ENCODE measurements at places on chromosomes 7 and 10. TPM values are rescaled to one million over a fixed set of nuclear protein-coding genes. Genes with fewer than 3 reads are reported as not detected.

Gene SPDYE5
- 0.35 TPM for total RNA-seq

Gene CHCHD1
- 13.1 TPM for total RNA-seq

- DNase-seq = no peak
Measured at GRCh38 chr10:105540381-105540780, 899.3 kb downstream of the SORCS3 start.

DNA sequence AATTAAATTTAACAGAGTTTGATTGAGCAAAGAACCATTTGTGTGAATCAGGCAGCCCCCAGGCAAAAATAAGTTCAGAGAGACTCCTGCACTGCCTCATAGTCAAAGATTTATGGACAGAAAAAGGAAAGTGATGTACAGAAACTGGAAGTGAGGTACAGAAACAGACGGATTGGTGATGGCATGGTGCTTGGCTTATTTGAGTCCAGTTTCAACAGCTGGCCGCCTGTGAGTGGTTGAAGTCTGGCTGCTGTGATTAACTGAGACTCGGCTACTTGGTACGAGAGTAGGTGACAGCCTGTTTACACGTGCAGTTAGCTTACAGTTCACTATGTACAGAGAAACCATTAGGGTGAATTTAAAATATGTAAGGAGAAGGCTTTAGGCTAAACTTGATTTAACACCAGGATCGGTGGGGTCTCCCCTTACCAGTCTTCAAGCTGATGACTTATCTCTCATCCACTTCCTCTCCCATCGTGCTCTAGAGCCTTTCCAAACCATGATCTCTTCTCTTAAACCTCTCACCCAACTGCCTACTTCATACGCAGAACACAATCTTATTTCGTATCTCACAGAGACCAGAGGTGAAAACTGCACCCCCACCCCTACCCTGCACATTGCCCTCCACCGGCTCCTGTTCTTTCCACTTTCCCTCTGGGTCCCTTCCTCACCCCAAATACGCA lies 5.0 kb upstream of the MSMB start:
- no peak for DNase-seq

DNA sequence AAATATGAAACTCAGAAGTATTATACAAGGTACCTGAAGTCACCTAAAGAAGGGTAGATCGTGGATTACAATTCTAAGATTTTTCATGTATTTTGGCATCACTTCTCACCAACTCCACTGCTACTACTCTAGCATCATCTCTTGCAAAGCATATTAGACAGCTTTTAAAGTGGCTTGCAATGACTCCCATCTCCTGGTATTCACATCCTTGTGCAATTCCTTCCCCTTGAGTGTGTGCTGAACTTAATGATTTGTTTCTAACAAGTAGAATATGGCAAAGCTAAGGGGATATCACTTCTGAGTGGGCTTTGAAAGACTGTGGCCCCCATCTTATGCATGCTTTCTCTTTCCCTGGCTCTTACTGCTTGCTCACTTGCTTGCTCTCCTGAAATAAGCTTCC lies 280.2 kb downstream of the SNX13 start:
- peak; percentile 42 for DNase-seq

Gene NOS3
- total RNA-seq = 0.15 TPM

DNA sequence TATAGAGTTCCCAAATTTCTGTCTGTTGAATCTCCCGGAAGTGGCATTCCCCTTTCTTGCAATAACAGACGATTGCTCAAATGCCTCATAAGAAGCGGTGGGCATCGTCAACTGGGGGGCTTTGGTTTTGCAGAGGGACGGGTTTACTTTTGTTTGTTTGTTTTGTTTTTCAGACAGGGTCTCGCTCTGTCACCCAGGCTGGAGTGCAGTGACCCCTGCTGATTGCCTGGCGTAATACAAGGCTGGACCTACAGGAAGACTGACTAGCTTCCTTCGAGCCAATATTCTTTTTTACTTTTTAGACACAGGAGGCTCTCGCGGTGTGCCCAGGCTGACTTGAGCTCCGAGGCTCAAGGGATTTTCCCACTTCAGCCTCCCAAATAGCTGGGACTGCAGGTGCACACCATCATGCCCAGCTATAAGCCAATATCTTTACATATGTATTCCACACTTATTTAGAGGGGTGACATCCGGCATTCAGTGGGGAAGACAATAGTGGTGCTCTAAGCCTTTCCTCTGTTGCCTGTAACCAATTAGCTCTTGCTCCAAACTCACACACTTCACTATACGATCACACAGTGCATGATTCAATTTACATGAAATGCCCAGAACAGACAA lies 58.1 kb downstream of the FHIP2A start:
- DNase-seq = peak; percentile 34

Gene IFIT3
- total RNA-seq = 12.8 TPM

GRCh38 chr7:107813524-107813923 lies 10.5 kb upstream of the SLC26A3 start:
- no peak for DNase-seq

- no peak for DNase-seq
Measured at GRCh38 chr7:48031111-48031510, 2.2 kb upstream of the SUN3 start.

Gene OPALIN
- total RNA-seq = 0.05 TPM

GRCh38 chr10:35208536-35208935 lies 81.9 kb downstream of the CREM start:
- no peak for DNase-seq

Gene OPN4
- not detected for total RNA-seq

- peak; percentile 84 for DNase-seq
Measured at GRCh38 chr7:54788664-54789063, 29.7 kb upstream of the SEC61G start.

DNA sequence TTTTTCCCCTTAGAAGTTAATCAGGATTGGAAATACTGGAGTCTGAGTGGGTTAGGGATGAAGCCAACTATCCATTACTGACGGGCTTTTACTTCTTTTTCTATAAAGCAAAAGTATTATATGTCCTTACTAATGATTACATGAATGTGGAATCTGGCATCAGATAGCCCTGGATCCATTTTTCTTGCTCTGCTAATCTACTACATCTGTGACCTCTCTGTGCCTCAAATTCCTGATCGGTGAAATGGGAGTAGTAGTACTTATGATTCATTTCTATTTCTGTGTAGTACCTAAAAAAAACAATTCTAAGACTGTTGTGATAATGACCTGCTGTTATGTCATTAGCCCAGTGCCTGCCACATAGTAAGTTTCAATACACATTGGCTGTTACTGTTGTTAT lies 621.6 kb downstream of the SORCS3 start:
- DNase-seq = no peak

Gene GRM3
- total RNA-seq = not detected

- peak; percentile 66 for DNase-seq
Measured at GRCh38 chr10:112775892-112776674, 174.0 kb upstream of the TCF7L2 start.

- DNase-seq = no peak
Measured at GRCh38 chr10:101050208-101051069, 11.3 kb upstream of the KAZALD1 start.

GRCh38 chr10:132850896-132851295 lies 64.9 kb upstream of the NKX6-2 start:
- no peak for DNase-seq

- peak; percentile 11 for DNase-seq
Measured at GRCh38 chr7:91892821-91893340, 12.4 kb upstream of the MTERF1 start.

Gene FGL2
- 1.0 TPM for total RNA-seq

DNA sequence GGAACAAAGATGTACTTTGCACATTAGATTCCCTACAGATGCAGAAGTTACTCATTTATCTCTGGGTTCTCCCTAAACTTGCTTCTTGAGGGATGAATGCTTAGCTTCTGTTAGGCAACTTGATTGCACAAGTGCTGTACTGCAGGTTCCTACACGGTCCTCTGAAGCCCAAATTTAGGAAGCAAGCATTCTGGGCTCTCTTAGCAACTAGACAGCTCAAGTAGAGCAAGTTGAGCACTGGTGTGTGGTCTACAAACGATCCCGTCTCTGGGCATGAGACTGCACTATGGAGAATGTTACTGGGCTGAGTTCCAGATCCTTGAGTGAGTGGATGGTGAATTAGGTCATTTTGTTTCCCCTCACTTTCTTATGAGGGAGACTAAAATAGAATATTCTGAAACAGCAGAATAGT lies 14.3 kb downstream of the SEMA3D start:
- peak; percentile 42 for DNase-seq

Gene CACNB2
- total RNA-seq = not detected

Gene HOXA3
- total RNA-seq = 4.2 TPM

Gene LEP
- not detected for total RNA-seq

DNA sequence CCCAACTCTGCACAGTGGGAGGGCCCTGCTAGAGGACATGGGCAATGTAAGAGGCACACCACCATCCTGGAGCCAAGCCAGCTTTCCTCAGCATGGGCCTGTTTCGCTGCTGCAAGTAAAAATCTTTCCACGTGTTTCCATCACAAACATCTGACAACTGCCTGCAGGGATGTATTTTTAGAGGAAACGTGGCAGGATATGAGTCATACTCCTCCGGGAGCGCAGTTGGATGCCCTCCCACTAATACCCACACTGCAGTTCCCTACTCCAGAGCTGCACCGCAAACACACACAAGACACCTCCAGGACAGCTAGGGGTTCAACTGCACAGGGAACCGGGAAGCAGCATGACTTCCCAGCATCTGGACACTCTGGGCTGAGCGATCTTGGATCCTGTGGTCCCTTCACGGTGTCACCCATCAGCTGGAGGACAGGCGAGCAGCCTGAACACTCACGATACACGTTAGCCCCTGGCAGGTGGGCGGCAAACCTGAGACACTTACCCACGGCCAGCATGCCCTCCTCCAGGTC lies 26.1 kb downstream of the PLAC9 start:
- peak; percentile 98 for DNase-seq

Gene SCART1
- total RNA-seq = 0.35 TPM

Gene GRID2IP
- 0.69 TPM for total RNA-seq

GRCh38 chr10:94983555-94983954 lies 45.1 kb downstream of the CYP2C9 start:
- DNase-seq = no peak

- DNase-seq = no peak
Measured at GRCh38 chr10:37777056-37777455, 80.4 kb downstream of the ZNF248 start.

GRCh38 chr7:80736371-80737125 lies 98.1 kb downstream of the CD36 start:
- no peak for DNase-seq

GRCh38 chr7:44972562-44972961 lies 6.3 kb downstream of the MYO1G start:
- no peak for DNase-seq

GRCh38 chr10:31051703-31052102 lies 20.0 kb upstream of the ZNF438 start:
- DNase-seq = peak; percentile 90

- DNase-seq = peak; percentile 85
Measured at GRCh38 chr10:6748981-6749635, 169.0 kb upstream of the PRKCQ start.

Gene RP9
- 5.7 TPM for total RNA-seq

DNA sequence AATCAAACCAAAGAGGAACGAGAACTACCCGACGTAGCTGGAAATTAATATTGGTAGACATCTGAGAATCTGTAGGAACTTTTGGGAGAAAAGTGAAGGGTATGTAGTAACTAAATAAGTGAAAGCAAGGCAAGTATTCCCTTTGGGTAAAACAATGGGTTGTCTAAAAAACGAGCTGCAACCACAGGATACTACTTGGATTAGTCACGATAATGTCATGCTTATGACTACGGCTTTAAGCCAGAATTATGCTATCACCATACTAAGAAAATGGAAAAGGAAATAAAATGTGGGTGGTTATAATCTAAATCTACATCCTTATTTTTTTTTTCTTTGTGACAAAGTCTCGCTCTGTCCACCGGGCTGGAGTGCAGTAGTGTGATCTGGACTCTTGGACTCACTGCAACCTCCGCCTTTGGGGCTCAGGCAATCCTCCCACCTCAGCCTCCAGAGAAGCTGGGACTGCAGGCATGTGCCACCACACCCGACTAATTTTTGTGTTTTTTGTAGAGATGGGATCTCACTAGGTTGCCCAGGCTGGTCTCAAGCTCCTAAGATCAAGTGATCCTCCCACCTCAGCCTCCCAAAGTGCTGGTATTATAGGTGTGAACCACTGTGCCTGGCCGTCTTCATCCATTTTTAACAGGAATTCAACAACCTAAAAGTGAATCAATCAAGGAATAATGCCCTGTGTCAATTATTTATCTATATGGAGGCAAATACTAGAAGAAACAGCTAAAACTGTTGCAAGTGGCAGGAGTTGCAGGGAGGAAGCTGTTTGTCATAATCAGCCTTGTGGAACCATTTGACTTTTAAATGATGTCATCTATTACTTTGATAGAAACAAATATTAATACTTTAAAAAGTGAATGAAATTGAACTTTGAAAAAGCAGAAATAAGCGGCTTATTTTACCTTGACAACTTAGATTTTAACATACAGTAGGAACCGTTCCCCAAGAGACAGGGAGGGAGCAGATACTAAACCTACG lies 189.3 kb downstream of the PRPF18 start:
- peak; percentile 52 for DNase-seq

GRCh38 chr7:6262221-6262620 lies 10.2 kb downstream of the CYTH3 start:
- DNase-seq = no peak

DNA sequence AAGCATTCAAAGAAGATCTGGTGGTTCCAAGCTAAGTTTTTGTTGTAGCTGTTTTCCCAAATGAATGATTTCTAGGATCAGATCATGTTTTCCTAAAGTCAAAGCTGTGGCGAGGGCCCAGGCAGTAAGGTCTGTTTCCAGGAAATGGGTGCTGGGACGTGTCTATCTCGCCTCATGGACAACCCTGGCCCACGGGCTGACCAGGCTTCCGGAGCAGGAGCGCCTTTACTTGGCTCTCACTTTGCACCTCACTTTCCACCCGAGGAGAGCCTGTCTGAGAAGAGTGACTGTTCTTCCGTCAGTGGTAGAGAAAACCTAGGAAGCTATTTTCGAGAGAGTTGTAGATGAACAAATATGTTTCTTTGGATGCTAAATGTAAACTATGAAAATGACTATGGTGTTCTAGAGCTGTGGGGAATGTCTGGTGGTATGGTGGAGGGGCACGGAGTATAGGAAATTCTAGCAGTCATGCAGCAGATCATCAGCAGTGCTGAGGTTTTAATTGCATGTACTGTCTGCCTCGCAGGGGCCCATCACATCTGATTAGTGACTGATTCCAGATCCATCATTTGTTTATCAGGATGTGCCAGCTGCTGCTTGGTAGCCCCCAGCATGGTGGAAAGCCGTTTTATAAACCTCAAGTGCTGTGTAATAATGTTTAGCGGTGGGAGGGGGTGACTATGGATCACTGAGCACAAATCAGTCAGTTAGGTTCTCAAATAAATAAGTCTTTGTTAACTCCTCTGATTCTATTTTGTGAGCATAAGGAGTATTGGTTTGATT lies 66.6 kb downstream of the VWC2 start:
- DNase-seq = no peak

Gene LRIT1
- total RNA-seq = not detected

Gene APBB1IP
- 4.2 TPM for total RNA-seq

Gene CLRN3
- total RNA-seq = not detected
